Activated T-cell treated with anti-CD3 and anti-CD28 coated beads for 24 hours (primary cell): ENCODE measurements at places on chromosomes 2 and 18.

DNA sequence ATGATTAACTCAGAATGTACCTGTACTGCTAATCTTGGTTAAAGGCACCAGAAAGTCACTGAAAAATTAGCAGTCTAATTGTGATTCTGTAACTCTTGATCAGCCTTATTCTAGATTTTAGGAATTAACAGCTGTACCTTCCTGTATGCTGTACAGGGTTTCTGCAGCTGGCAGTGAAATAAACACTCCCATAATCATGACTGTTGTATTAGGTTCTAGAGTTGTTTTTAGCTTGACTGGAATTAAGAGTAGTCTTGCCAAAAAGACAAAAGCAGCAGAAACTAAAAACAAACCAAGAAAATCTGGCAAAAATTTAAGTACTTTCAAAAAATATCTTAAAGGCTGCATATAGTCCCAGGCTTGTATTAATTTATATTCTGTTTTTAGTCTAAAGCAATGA, 103.5 kb downstream of the SOS1 start:
- DNase-seq, result no peak

DNA sequence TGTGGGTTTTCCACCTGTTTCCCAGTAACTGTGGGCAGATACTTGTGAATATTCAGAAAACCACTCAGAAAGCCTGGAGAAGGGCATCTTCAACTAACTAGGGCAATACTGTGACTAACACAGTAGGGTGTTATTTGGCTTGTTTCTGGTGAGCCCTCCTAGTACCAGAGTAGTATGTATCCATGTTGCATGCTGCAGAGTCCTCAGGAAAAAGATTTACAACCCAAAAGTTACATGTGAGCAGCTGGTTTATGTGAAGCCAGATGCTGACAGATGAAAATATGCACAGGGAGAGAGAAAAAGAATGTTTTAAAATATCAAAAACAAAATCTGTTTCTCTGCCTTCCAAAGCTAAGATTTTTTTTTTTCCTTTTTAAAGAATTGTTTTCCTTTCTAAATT, 333.2 kb upstream of the UBE2E3 start:
- DNase-seq, result no peak

GRCh38 chr2:120991441-120991840, 255.8 kb downstream of the GLI2 start:
- DNase-seq, result no peak

- DNase-seq, result no peak
Observed at GRCh38 chr2:237164474-237165042, 78.9 kb downstream of the COPS8 start.

GRCh38 chr2:42767080-42767898, 3.4 kb upstream of the OXER1 start:
- DNase-seq, result no peak

DNA sequence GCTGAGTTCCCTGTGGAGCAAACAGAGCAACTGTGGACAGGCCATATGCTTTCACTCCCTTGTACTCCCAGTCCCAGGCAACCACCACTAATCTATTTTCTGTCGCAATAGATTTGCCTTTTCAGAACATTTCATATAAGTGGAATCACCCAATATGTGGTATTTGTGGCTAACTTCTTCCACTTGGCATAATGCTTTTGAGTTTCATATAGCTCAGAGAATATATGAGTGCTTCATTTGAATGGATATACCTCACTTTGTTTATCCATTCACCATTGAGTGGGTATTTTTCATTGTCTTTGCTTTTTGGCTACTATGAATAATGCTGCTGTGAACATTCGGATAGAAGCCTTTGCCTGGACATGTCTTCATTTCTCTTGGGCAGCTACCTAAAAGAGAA, 151.9 kb downstream of the CERS6 start:
- no peak for DNase-seq

- DNase-seq, result no peak
Observed at GRCh38 chr2:219124381-219125110, 36.1 kb downstream of the NHEJ1 start.

GRCh38 chr2:217836901-217837491, 165.8 kb downstream of the TNS1 start:
- DNase-seq, result no peak

GRCh38 chr2:119694845-119695521, 16.0 kb downstream of the TMEM177 start:
- no peak for DNase-seq

- no peak for DNase-seq
Observed at GRCh38 chr2:216549926-216550690, 51.5 kb downstream of the RPL37A start.

- DNase-seq, result no peak
Observed at GRCh38 chr18:24543795-24544498, 83.5 kb downstream of the HRH4 start.

DNA sequence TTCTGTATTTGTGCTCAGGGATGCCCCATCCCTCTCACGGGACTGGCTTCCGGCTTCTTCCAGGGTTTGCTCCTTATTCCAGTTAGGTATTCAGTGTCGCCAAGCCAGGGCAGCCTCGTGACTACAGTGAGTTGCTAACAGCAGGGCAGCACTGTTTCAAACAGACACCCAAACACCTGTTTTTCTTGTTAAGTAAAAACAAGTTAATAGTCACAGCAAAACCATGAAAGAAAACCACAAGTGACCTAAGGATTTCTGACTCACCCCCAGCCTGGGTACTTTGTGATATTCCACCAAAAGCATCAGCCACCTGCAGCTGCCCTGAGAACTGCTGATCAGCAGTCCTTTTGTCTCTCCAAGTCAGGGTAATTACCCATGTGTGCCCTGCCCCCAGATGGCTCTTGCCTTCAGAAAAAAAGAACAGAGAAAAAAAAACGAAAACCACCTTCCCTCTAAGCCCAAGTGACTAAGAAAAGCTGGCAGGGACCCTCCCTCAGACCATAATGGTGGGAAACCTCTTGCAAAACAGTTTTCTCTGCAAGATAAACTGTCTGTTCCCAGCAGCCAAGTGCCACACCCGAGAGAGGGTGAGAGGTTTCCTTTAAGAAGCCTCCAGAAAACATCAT, 178.2 kb downstream of the ANAPC1 start:
- peak; percentile 50 for DNase-seq
